H54 (cell line): ENCODE measurements at places on chromosomes 3 and 15.

DNA sequence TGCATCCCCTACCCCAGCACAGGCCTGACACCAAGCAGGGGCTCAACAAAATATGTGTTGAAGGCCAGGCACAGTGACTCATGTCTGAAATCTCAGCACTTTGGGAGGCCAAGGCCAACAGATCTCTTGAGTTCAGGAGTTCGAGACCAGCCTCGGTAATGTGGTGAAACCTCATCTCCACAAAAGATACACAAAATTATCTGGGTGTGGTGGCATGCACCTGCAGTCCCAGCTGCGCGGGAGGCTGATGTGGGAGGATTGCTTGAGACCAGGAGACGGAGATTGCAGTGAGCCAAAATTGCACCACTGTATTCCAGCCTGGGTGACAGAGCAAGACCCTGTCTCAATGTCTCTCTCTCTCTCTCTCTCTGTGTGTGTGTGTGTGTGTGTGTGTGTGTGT is 30.7 kb upstream of the CYP11A1 start:
- DNase-seq: no peak

- DNase-seq: no peak
Observed at GRCh38 chr3:48408823-48409281, 21.0 kb downstream of the PLXNB1 start.

DNA sequence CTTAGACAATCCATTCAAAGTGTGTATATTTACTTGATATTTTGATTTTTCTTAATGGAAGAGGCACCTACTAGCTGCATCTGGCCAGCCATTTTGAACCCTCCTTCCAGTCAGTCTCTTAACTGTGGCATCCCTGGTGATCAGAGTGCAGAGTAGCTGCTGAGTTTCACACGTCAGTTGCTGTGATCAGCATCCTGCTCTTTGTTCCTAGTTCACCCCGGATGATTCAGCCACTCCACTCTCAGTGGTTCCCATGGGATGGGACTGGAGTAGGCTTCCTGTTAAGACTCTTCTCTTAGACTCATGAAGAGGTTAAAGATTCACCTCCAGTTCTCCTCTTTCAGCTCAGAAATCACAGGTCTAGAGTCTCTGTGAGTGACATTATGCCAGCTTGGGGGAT is 75.8 kb downstream of the STXBP5L start:
- no peak for DNase-seq

- no peak for DNase-seq
Observed at GRCh38 chr3:134699141-134699711, 48.4 kb upstream of the KY start.

DNA sequence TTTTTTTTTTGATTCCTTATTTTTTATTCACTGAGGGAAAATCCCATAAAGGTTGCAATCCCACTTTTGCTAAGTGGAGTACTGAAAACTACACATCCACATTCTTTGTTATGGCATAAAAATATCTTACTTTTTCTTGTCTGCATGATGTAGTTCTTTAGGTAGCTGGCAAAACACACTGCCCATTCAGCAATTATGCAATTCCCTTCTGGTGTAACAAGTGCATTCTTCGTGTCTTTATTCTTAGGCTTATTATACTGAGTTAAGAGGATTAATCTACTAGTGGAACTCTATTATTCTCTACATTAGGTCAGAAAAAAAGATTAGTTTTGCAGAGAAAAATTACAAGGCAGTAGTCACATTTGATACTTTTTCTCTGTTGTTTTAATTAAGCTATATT is 403.8 kb upstream of the GBE1 start:
- no peak for DNase-seq
